ENCODE measurements at places on chromosomes 1 and 21.

- no peak for DNase-seq
These were observed 59.0 kb upstream of the CACYBP start for GRCh38 chr1:174940646-174941175.

DNA sequence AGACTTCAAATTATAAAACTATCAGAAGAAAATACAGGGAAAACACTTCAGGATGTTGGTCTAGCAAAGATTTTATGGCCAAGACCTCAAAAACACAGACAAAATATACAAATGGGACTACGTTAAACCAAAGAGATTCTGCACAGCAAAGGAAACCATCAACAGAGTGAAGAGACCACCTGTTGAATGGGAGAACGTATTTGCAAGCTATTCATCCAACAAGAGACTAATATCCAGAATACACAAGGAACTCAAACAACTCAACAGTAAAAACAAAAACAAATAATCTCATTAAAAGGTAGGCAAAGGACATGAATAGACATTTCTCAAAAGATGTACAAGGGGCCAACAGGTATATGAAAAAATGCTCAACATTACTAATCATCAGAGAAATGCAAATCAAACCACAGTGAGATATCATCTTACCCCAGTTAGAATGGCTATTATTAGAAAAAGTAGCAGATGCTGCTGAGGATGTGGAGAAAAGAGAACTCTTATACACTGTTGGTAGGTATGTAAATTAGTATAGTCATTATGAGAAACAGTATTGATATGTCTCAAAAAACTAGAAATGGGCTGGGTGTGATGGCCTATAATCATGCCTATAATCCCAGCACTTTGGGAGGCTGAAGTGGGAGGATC lies 112.6 kb downstream of the LRIG2 start:
- DNase-seq: no peak

GRCh38 chr1:118210723-118211110 lies 25.7 kb upstream of the SPAG17 start:
- no peak for DNase-seq

DNA sequence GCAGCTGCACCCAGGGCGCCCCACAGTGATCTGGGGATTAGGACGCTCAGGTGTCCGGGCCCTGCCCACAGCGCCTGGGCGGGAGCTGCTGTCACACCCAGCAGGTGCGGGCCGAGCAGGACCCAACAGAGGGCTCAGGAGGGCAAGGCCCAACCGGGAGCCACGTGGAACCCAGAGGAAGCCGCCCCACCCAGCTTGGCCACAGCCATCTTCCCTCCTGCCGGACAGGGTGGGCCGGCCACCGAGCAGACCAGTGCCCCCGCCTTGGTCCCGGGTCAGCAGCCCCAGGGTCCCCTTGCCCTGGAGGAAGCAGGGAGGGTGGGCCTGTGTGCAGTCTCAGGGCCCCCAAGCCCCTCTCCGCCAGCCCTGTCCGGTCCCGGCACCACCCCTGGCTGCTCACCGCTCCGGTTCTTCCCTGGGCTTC lies 6.3 kb upstream of the TTLL10 start:
- DNase-seq: no peak

- DNase-seq: no peak
These were observed 686 bp downstream of the ARF1 start for GRCh38 chr1:228082918-228083870.

GRCh38 chr1:174884038-174884437 lies 115.7 kb upstream of the CACYBP start:
- DNase-seq: no peak

DNA sequence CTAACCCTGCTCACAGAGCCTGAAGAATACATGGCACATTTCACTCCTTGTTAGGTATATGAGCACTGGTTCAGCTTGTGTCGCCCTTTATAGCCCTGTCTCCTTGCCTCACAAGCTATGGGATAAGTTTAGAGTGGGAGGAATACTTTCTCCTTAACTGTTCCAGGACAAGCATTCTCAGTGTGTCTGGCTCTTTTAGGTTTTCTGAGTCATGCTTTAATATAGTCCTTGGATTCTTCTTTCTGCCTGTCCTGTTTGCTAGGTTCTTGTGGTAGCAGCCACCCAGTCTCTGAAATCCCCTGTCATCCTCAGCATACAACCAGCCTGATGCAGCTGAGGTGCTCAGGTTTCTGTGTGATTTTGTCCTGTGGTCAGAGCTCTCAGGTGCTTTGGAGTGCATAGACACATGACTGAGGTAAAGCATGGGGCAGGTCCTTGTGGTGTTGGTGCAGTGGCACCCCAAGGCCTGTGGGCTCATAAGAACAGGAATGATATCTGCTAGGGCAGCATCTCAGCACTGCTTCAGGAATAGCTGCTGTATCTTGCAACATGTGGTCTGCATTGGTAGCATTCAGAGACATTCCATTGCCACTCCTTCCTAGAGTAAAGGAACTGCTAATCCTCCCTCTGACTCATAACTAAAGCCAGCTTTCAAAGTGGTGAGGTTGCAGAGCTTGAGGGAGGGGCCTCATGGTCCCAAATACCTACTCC lies 14.2 kb upstream of the CASQ2 start:
- DNase-seq: no peak

DNA sequence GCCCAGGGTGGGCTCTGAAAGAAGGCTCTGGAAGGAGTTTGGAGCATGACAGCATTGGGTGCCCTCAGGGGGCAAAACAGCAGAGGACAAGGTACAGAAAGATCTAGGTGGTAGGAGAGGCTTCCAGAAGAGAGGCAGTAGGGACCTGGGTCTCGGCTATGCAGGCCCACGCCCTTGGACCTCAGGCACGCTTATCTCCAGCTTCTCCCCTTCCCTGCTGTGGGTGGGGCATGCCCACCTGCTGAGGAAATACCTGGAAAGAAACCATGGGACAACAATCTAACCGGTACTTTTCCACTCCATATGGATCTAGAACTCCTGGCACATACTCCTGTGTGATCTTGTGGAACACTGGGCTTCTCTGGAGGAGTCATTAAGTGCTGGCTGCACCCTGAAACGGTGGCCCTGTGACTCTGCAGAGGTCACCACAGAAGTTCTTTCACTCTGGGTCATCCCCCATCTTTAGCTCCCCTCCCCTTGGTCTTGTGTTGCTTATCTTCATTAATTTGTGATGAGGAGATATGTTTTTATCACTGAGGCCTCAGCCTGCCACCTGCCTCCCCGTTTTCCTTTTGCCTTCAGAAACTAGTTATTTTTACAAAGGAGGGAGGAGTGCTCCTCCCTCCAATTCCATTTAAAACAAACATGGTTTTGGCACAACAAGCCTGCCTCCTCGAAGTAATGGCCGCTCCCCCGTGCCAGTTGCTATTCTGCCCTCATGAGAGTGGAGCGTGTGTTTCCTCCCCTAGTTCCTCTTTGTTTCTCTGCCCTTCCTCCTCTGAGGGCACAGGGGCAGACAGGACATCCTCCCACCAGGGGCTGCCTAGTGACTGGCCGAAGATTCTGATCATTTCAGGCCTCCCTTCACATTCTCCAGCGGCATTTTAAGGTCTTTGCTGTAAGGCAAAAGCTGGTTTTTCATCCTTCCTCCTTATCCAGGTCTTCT lies 78.0 kb upstream of the ATP5PO start:
- DNase-seq: no peak

DNA sequence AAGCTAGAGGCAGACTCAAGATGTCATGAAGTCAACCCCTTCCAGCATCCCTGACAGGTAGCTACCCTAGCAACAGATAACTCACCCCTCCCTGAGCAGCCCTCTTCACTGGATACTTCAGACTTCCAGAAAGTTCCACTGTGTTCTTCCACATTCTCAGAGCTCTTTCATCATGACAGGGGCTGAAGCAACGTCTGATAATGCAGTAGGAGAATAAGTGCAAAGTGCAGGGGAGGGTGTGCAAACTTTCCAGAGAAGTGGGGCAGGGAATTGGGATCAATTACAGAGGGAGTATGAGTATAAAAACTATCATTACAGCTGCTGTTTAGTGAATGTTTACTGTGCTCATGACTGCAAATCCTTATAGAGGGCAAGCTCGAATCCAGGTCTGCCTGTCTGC lies 26.4 kb upstream of the FOXE3 start:
- DNase-seq: no peak

DNA sequence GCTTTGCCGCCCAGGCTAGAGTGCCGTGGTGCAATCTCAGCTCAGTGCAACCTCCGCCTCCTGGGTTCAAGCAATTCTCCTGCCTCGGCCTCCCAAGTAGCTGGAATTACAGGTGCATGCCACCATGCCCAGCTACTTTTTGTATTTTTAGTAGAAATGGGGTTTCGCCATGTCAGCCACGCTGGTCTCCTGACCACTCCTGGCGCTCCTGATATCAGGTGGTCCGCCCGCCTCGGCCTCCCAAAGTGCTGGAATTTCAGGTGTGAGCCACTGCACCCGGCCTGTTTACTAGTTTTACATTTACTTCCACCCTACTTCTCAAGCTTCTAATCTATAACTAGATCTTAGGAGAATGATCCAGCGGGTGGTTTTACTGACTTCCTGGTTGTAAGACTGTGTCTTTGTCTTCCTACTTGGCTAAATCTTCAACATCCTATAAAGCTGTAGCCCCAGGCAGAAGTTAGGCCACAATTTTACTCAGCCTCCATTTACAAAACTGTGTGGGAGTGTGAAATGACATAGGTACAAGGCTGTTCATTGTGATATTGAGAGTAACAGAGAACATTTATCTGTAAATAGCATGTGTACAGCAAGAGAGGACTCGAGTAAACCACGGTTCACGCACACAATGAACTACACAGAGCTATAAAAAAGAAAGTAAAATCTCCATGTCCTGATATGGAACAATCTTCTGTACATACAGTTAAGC lies 9.6 kb upstream of the POU2F1 start:
- DNase-seq: no peak

Measured in activated CD4-positive, CD25-positive, alpha-beta regulatory T cell (primary cell).